Fibroblast of villous mesenchyme (primary cell): ENCODE measurements at places on chromosomes 7 and 10. TPM values are rescaled to one million over a fixed set of nuclear protein-coding genes. Genes with fewer than 3 reads are reported as not detected.

FRMPD2 gene
- total RNA-seq, result under 0.01 TPM in 2 replicates

NEUROD6 gene
- total RNA-seq, result not detected in 2 replicates

ANLN gene
- total RNA-seq, result 51.9 and 119 TPM in 2 replicates

- DNase-seq, result no peak
Observed at GRCh38 chr10:102721954-102722353, 7.5 kb downstream of the SFXN2 start.

GRCh38 chr7:151676759-151677158 lies 157.1 kb upstream of the RHEB start:
- no peak for DNase-seq

GRCh38 chr10:17244700-17245365 lies 16.8 kb downstream of the VIM start:
- no peak for DNase-seq

DNA sequence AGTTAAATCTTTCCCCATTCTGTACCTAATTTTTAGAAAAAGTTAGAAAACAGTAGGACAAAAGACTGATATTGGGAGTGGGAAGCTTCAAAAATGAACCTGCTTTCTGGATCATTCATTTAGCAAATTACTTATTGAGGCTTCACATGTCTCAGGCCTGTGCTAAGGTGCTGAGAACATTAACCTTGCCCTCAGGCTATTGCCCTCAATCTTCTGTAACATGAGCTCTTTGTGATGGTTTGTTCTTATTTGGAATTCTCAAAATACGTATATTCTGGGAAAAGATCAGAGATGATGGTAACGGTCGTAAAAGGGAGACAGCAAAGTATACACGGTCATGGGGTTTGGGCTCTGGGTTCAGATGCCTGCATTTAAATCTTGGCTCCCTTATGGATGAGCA lies 39.5 kb upstream of the PRKG1 start:
- peak; percentile 30 for DNase-seq

DNA sequence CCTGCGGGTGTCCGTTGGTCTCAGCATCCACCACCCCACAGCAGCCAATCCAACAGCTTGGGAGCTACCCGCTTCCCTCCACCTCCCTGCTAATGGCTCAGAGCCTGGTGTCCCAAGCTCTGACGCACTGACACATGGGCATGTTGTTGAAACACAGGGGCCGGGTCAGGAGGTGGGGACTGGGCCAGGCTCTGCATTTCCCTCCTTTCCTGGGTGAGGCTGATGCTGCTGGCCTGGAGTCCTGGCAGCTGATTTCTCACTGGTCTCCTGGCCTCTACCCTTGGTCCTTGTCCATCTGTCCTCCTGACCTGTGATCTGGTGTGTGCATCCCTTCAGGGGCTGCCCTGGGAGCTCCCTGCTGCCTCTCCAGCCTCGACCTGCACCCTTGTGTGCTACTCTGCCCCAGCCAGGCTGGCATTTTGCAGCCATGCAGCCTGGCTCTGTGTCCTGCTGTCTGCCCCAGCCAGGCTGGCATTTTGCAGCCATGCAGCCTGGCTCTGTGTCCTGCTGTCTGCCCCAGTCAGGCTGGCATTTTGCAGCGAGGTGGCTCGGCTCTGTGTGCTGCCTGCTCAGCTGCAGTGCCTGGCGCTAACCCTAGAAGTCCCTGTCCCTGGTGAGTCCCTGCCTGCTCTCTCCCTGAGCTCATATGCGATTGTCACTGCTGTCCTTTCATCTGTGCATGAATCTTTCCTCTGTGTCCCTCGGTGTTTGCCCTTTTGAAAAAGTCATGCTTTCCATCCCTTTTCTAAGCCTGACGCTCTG lies 14.0 kb downstream of the AMZ1 start:
- peak; percentile 79 for DNase-seq

- DNase-seq, result no peak
Observed at GRCh38 chr7:155867734-155868400, 55.6 kb upstream of the SHH start.
